ENCODE measurements at places on chromosomes 2 and 18.

DNA sequence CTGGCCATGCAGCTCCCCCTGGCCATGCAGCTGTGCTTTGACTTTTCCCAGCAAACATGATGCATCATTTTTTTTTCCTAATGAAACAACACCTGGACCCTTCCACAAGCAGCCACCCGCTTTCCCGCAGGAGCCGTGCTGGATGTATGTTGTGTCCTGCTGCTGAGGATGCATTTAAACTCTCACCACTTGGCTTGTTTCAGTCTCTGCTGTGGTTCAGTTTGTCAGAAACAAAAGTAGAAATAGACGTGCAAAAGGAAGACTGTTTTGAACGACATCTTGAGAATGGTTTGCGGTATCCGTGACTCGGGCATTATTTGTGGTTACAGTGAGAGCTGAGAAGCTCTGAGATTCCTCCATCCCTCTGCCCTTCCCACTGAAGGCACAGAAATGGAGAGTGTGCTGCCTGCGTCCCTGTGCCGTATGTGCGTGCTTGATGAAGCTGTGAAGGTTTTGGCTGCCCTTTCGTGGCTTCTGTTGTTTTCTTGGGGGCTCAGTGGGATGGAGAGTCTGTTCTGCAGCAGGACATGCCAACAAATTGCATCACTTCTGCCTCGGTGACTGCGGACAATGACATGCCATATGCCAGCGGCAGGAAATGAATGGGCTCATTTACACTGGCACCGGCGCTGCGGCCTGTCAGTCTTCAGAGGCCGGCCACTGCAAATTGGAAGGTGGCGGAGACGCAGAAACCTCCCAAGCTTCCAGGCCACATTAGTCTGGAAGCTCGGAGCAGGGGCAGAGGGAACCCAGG is 417.7 kb upstream of the SALL3 start:
- DNase-seq, result no peak

DNA sequence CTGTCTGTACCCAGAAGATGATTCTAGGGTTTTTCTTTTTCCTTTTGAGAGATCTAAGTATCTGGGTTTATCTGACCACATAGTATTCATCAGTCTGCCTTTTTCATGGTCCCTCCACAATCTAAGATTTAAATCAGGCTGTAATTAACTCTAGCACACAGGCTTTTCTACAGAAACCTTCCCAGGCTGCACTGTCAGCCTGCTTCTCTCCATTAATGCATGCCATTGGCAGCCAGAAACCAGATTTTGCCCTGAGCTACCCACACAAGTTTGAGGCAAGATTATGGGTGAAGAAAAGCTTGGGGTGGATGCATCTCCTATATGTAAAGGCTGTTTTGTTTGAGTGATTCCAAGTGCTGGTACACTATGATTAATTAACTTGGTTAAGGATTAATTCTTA is 45.7 kb upstream of the EML4 start:
- DNase-seq, result no peak

GRCh38 chr18:10514082-10514481 is 11.7 kb upstream of the NAPG start:
- no peak for DNase-seq

GRCh38 chr18:4587204-4587603 is 132.1 kb upstream of the DLGAP1 start:
- no peak for DNase-seq

DNA sequence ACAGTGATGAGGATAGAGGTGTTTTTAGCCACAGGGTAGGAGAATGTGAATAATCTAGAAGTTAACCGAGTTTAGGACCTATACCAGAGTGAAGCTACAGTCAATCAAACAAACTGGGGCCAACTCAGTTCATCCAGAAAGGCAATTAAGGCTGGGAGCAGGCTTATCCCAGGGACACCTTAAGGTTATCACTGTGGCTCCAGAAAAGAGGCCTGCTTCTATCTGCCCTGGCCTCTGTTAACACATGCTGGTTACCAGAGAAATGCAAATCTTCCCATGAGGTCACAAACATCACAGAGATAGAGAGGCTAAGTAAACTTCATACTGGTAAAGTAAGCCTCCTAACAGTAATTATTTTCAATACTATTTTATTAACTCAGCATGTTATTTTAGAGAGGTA is 93.2 kb upstream of the GRB14 start:
- DNase-seq, result no peak

GRCh38 chr2:44233450-44234128 is 41.7 kb upstream of the SLC3A1 start:
- peak; percentile 79 for DNase-seq

GRCh38 chr2:6914828-6915227 is 2.4 kb upstream of the RNF144A start:
- peak; percentile 35 for DNase-seq

DNA sequence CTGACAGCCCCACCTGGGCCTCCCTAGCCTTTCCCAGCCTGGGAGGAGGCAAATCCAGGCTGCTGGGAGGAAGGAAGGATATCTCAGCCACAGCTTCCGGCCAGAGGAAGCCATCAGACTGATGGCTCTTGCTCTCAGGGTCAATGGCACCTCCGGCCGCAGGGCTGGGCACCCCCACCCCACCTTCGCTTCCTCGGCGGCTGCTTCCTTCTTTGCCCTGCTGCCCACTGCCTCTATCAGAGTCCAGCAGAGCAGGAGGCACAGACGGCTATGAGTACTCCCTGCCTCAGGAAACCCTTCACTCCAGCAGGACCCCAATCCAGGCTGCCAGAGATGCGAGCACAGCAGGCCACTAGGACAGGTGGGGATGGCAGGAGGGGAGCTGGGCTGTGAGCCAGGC is 3.3 kb downstream of the SEMA4C start:
- DNase-seq, result no peak

DNA sequence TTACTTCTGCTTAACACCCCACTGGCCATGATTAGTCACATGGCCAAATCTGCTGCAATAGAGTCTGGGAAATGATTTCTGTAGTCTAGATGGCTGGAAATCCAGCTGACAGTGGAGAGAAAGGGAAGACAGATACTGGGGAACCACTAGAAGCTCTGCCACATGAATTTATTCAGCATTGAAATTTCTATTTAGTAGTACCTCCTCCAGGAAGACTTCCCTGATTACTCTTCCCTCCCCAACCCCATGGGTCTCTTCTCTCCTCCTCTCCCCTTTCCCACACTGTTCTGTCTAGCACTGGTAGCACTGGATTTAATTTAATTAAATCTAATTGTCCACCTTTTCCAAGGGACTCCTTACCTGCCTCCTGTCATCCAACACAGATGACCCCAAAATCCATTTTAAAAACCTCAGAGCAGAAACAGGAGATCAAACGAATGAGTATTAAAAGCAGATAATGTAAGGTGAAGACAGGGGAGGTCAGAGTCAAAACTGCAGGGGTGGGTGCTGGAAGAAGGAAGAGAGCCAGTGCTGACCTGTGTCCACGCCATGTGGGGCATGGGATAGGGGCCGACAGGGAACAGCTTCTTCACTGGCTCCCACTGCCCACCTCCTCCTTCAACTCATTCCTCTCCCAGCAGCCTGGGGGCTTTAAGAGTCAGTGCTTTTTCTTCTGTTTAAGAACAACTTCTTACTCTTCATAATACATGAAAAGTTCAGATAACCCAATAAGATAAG is 169.2 kb upstream of the HS6ST1 start:
- no peak for DNase-seq

GRCh38 chr2:23567161-23567756 is 182.3 kb downstream of the KLHL29 start:
- DNase-seq, result no peak

- DNase-seq, result peak; percentile 62
Measured at GRCh38 chr2:218375212-218375611, 6.9 kb upstream of the SLC11A1 start.

DNA sequence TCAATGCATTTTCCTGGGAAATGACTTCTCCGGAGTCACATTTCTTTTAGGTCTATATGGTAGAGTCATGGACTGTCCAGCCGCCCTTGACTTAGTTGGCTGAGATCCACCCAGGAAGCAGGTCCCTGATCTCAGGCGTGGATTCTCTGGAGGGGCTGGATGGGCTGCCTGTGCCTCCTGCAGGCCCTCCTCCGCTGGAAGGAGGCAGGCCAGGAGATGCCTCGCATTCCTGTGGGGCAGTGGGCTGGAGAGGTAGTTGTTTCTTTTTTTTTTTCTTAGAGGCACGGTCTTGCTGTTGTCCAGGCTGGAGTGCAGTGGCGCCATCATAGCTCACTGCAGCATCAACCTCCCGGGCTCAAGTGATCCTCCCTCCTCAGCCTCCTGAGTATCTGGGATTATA is 129.0 kb upstream of the MYCN start:
- DNase-seq, result no peak

DNA sequence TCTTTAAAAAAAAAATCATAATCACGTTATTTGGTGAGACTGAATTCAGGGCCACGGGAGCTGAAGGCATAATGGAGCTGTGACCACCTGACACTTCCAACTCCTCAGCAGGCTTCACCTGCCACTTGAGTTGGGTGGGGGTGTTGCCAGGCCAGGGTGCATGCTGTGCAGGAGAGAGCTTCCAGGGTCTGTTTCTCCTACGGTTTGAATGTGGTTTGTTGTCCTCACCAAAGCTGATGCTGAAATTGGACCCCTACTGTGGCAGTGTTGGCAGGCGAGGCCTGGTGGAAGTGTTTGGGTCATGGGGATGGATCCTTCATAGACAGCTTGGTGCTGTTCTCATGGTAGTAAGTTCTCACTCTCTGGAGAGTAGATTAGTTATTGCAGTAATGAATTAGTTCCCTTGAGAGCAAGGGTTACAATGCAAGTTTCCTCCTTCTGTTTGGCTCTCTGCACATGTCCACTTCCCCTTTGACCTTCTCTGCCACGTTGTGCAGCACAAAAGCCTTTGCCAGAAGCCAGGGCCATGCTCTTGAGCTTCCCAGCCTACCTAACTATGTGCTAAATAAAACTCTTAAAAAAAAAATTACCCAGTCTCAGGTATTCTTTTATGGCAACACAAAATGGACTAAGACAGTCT is 38.3 kb upstream of the ANKRD44 start:
- no peak for DNase-seq

- DNase-seq, result no peak
Measured at GRCh38 chr18:2407961-2408360, 163.3 kb downstream of the METTL4 start.

DNA sequence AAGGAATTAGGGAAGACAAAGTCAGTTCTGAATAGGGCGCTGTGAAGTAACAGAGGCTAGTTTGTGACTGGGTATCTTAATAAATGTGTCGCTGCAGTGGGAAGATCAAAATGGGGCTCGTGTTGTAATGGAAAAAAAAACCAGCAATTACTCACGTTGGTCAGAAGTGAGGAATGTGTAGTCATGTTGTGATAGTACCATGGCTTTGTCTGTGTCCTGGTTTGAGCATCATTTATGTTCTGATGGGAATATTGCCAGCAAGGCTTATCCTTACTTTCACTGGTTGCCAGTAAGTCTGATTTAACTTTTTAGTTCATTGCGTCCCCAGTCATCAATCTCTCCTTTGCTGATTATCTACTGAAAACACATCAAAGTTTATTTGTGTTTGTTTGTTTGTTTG is 467.6 kb downstream of the NYAP2 start:
- no peak for DNase-seq

DNA sequence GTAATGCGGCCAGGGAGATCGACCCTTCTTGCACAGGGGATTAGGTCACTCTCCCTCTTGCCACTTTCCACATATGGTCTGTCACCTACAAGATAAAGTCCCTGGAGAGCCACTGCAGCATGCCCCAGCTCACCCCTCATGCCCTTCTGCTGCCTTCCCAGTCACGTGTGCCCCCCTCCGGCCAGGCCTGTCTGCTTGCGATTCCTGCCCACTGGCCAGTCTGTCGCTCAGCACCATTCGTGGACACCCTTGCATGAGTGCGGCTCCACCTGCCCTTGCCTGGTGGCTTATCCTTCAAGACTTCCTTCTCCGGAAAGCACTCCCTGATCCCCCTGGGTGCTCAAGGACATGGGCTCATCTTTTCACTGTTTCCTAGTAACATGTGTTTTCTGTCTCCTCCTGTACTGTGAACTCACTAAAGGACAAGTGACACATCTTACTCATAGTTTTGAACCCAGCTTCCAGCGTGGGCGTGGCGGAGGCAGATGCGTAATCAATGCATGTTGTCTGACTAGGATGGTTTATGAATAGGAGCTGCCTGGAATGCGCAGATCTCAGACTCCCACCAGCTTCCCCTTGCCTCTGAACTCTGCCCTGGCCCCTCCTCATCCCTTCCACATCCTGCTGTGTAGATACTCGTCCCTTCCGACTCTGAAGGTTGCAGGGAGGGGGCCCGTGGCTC is 7.8 kb upstream of the NT5DC4 start:
- peak; percentile 65 for DNase-seq

GRCh38 chr2:237995036-237995435 is 28.2 kb downstream of the UBE2F start:
- DNase-seq, result peak; percentile 6

- no peak for DNase-seq
Measured at GRCh38 chr2:144323946-144324345, 196.0 kb downstream of the ZEB2 start.

Measured in mesenchymal stem cell (in vitro differentiated cells and primary cell).